ENCODE measurements at places on chromosomes 16 and 17. TPM values are rescaled to one million over a fixed set of nuclear protein-coding genes. Genes with fewer than 3 reads are reported as not detected.

GRCh38 chr17:65477600-65477999 lies 83.8 kb downstream of the AXIN2 start:
- DNase-seq: no peak

DNA sequence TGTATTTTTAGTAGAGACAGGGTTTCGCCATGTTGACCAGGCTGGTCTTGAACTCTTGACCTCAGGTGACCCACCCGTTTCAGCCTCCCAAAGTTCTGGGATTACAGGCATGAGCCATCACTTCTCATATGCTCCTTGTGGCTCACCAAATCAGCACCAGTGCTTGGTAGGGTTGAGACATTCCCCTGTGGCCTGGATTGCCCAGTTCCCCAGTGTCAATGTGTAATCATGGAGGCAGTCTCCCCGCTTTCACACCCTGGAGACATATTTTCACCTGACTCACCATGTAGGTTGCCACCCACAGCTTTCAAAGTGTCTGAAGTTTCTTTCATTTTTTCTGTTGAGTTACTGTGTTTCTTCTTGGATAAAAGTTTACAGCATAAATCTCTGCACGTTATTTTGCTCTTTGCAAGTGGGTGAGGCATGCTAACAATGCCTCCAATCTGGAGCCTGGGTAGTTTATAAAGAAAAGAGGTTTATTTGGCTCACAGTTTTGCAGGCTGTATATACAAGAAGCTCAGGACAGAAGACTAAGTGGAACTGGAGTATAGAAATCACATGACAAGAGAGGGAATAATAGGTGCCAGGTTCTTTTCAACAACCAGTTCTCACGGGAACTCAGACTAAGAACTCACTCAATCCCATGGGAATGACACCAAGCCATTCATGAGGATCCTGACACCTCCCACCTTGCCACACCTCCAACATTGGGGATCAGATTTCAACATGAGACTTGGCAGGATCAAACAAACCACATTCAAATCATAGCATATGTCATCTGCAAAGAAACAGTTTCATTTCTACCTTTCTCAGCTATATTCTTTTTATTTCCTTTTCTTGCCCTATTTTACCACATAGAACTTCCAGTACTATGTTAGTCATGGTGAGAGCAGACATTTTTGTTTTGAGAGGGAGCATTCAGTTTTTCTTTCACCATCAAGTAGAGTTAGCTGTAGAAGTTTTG lies 113.2 kb downstream of the PHKB start:
- DNase-seq: no peak

GRCh38 chr17:40516581-40517285 lies 15.3 kb upstream of the TNS4 start:
- DNase-seq: no peak

GRCh38 chr17:5527601-5528250 lies 41.4 kb downstream of the MIS12 start:
- DNase-seq: no peak

DNA sequence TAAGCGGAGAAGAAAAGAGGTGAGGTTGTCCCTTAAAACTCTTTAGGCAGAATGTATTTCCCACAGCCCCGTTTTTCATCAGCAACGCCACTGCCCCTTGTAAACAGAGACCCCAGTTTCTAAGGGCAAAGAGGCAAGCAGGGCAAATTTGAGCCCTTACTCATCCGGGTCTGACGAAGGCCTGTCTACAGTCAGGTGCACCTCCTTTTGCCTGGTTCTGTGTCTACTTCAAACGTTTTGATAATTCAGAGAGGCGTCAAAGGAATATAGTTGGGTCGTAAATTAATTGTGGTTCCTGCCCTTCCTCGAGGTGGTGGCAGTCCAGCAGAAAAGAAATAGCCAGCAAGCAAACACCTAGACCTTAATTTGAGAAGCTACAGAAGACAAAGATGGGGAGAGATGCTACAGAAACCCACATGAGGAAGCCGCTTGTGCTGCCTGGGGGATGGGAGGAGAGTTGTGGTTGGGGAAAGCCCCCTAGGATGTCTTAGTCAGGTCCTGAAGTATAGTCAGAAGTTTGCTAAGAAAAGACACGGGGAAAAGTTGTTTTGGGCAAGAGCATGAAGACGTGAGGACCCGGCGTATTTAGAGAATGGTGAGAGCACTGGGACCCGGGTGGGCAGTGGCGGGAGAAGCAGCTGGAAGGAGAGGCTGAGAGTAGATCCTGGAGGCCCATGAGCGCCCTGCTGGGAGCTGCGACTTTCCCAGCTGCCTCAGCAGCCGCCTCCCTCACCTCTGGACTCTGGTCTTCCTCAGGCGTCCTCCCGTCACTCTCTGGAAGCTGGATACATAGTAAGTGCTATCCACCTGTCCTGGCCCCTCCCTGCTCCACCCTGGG lies 2.4 kb downstream of the FBRS start:
- no peak for DNase-seq

DNA sequence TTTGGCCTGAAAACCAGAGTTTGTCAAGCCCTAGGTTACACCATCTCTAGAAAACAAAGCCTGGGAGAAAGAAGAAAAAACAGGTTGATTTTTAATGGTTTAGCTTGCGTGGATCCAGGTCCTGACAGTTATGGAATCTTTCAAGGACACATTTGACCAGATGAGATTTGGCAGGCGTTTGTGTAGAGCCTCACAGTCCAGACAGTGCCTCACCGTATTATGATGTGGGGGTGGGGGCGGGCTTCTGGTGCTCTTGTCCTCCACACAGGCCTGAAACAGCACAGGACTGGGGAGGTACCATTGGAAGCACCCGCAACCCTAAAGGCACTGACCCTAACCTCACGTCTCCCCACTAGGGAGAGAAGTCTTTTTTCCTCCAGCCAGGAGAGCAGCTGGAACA lies 19.6 kb downstream of the MVP start:
- DNase-seq: no peak

DNA sequence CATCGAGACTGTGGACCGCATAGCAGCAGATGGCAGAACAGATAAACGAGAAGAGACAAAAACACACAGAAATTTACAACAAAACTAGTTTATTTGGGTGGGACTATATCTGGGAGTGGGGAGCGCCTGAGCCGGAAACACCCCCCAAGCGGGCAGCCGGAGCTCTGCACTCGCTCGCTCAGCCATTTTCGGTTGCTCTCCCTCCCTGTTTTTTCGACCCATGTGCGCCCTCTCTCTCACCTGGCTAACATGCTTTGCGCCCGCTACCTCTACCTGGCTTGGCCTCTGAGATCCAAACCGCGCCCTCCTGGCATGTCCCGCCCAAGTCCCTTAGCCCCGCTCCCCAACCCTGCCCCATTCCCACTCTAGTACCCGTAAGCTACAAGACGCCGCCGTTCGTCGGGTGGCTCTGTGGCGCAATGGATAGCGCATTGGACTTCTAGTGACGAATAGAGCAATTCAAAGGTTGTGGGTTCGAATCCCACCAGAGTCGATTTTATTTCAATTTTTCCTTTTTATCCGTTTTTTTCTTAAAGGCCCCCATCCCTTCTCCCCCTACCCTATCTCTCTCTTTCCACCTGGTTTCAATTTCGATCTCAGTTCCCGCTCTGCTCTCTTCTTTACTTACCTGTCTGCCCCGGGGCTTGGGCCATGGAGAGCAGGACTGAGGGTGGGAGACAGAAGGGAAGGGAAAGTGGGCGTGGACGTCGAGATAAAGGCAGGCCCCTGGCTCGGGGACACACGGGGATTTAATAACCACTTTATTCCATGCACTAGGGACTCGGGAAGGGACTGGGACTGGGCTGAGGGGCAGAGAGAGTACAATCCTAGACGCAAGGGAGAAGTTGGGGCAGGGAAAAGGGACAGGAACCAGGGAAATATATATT lies 2.4 kb upstream of the ALOXE3 start:
- no peak for DNase-seq

DNA sequence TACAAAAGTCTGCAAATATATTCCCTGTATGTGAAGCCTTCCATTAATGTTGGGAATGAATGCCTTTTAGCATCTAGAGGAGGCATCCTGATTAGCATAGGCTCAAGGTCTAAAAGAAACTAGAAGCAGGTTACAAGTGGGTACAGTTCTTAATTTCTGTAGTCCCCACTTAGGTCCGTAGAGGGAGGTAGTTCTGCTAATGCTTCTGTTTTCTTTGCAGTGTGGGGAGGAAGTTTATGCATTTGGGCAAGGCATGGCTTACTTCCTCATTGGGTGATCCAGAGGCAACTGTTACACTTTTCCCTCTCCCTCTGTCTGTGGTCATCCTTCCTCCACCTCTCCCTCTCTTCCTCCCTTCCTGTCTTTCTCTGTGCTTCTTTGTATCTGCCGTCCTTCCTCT lies 108.4 kb upstream of the ZKSCAN2 start:
- DNase-seq: no peak

GRCh38 chr17:72658675-72659074 lies 433.8 kb downstream of the SLC39A11 start:
- DNase-seq: no peak

GRCh38 chr17:38912221-38912813 lies 13.1 kb upstream of the LASP1NB start:
- DNase-seq: no peak

GRCh38 chr16:726438-727290 lies at the start of the genes CCDC78 and HAGHL:
CCDC78 (minus strand) TSS chr16:726443; CDS start chr16:726367, 76 bp downstream.
HAGHL (plus strand) TSS chr16:727106; CDS start chr16:727510, 404 bp downstream.
- DNase-seq: no peak

- no peak for DNase-seq
Measured at GRCh38 chr17:4559139-4559791, 1.1 kb downstream of the GGT6 start.

- no peak for DNase-seq
Measured at GRCh38 chr16:19883296-19883965, 1.2 kb downstream of the GPRC5B start.

- no peak for DNase-seq
Measured at GRCh38 chr17:80008383-80008840, 27.3 kb downstream of the TBC1D16 start.

DNA sequence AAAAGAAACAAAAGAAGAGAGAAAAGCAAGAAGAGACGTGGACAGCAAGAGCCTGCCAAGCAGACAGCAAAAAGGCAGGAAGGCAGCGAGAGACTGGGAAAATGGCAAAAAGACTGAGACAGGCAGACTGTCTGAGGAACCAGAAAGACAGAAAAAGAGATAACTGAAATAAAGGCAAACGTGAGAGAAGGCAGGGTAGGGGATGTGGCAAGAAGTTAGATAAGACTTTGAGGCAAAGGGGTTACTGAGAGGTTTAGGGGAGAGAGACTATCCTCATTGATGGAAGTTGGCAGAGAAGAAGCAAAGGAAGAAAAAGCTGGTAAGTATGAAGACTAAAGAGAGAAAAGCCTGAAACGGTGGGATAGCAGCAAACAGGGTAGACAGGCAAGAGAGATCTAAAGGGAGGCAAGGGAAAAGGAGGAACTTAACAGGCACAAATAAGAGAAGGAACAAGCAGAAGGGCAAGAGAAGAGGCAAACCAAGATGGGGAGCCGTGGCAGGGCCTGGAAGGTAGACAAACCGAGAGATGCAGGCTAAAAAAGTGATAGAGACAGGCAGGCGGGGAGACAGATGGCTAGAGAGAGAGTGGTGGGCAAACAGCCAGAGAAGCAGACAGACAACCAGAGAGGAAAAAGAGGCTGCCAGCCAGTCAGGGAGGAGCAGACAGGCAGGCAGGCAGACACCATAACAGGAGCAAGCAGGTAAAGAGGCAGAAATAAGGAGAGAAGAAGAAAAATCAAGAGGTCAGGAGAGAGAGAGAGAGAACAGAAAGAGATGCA lies 7.1 kb upstream of the CHD3 start:
- DNase-seq: no peak

DNA sequence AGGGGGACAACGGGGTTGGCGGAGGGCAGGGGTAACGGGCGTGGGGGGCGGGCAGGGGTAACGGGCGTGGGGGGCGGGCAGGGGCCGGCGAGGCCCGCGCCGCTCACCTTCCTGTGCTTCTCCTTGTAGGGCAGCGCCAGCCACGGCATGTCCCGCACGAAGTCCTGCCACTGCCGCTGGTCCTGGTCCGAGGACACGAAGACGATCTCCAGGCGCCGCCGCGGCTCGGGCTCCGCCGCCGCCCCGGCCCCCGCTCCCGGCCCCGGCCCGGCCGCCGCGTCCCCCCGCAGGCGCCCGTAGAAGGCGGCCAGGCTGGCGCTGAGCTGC lies 401 bp downstream of the NXN start:
- no peak for DNase-seq

- DNase-seq: no peak
Measured at GRCh38 chr16:84052071-84052622, 9.6 kb upstream of the SLC38A8 start.

DNA sequence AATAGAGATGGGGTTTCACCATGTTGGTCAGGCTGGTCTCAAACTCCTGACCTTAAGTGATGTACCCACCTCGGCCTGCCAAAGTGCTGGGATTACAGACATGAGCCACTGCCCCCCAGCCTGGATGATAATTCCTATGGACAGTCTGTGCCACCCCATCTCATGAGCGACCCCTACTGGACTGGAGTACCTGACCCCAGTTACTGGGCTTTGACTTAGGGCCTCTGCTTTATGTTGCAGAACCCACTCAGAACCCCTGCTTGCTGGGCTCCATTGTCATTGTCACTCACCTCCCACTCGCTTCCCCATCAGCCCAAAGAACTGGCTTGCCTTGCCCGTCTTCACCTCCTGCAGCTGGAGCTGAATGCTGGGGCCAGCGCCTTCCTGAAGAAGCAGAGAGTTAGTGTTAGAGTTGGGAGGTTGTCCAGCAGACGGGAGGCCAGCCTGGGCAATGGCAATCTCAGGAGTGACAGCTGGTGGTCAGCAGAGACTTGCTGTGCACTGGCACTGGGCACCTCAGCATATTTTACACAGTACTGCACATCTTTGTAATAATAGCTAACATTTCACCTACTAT lies 4.0 kb downstream of the TAC4 start:
- DNase-seq: no peak

DDX19B gene
- 24.4 TPM for total RNA-seq

PPL gene
- 89.4 TPM for total RNA-seq

KRT28 gene
- not detected for total RNA-seq

CNTD1 gene
- 0.13 TPM for total RNA-seq

LYRM9 gene
- 1.6 TPM for total RNA-seq

FBXO39 gene
- total RNA-seq: not detected

KAT7 gene
- total RNA-seq: 69.0 TPM

HOXB4 gene
- total RNA-seq: 27.9 TPM

TBX21 gene
- total RNA-seq: 0.10 TPM

KRT12 gene
- not detected for total RNA-seq

MIEF2 gene
- 11.2 TPM for total RNA-seq

SLC13A2 gene
- total RNA-seq: not detected

KRT13 gene
- 0.36 TPM for total RNA-seq

All from Panc1 (cell line).